Spleen (tissue), 13 donors: ENCODE measurements at places on chromosomes 11 and 22. TPM values are rescaled to one million over a fixed set of nuclear protein-coding genes. Genes with fewer than 3 reads are reported as not detected.
A peak's percentile ranks its signal among the peaks of the same experiment; 100 is the strongest.

The MS4A4A gene
- 85.5 TPM for total RNA-seq

GRCh38 chr22:38783095-38783615 is 10.8 kb downstream of the DNAL4 start:
- no peaks in the 10 kb centered on the region for H3K36me3 ChIP-seq
- H3K27me3 ChIP-seq: no peaks in the 10 kb centered on the region
- DNase-seq: no peak
- H3K4me1 ChIP-seq: peaks cover 17% of the 10 kb centered on the region
- H3K27ac ChIP-seq: no peak overlapping the region
- no peak overlapping the region for H3K4me3 ChIP-seq

DNA sequence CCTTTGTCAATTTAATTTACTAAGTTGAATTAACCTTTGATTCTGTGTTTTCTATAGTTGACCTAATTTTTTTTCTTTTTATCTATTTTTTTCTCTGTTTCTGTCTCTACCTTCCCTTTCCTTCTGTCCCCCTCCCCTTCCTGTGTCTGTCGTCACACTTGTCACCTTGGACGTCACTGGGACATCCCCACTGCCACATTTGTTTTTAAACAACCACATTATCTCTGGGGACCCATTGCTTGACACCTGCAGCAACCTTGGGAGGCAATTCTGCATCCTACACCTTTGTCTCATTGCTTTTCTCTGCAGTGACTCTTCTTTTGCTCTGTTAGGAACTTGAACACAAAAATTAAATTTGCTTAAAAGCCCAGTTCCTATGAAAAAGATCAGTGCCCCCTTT is 51.8 kb upstream of the TTC12 start:
- H3K36me3 ChIP-seq: no peaks in the 10 kb centered on the region
- H3K4me3 ChIP-seq: no peak overlapping the region
- no peak overlapping the region for H3K27ac ChIP-seq
- no peaks in the 10 kb centered on the region for H3K4me1 ChIP-seq
- no peaks in the 10 kb centered on the region for H3K27me3 ChIP-seq

- H3K36me3 ChIP-seq: no peaks in the 10 kb centered on the region
- H3K27ac ChIP-seq: no peak overlapping the region
- no peaks in the 10 kb centered on the region for H3K27me3 ChIP-seq
These were observed 649.1 kb upstream of the B3GAT1 start for GRCh38 chr11:135061166-135061565.

GRCh38 chr11:102064316-102064715 is 17.1 kb downstream of the CFAP300 start:
- no peak for DNase-seq
- H3K27ac ChIP-seq: no peak overlapping the region
- H3K36me3 ChIP-seq: no peaks in the 10 kb centered on the region
- no peaks in the 10 kb centered on the region for H3K4me1 ChIP-seq

DNA sequence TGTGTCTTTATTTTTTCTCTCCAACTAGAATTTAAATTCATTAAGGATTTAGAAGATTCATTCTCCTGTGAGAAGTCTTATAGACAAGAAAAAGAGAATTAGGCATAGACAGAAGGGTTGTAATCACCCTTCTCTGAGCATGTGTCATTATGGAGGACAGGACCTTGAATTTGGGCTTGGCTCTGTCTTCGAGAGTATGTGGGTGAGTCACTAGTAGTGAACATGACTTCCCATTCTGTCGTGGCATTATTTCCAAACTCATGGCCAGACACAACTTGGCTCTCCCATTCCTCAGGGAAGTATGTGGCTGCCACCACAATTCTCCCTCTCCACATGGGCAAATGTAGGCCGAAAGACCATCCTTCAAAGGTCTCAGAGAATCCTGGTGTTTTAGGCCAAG is 14.3 kb upstream of the ANKK1 start:
- H3K36me3 ChIP-seq: peaks cover 49% of the 10 kb centered on the region
- H3K4me3 ChIP-seq: no peak overlapping the region
- no peak for DNase-seq
- H3K4me1 ChIP-seq: no peaks in the 10 kb centered on the region

DNA sequence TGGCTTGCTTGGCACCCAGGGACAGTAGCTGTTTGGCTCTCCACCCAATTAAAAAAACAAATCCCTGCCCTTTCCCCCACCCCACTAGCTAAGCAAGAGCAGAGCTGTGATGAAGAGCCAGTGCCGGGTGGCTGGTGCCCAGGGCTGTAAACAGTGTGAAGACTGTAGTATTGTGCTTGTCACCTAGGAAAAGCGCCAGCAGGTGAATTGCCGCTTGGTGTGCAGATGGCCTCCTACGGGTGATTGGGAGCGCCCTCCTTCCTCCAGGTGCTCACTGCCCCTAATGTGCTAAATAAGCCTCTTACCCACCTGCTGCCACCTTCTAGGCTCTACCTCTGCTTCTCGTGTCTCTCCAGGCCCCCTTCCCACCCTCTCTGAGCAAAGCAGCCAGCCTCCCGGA is 18.4 kb upstream of the RAPSN start:
- peak overlapping the region; percentile 33 for H3K27ac ChIP-seq
- peaks cover 63% of the 10 kb centered on the region for H3K36me3 ChIP-seq
- peak; percentile 70 for DNase-seq

The MYOD1 gene
- total RNA-seq: not detected

GRCh38 chr11:71235719-71236118 is 16.7 kb downstream of the SHANK2 start:
- no peaks in the 10 kb centered on the region for H3K27me3 ChIP-seq
- no peak overlapping the region for H3K27ac ChIP-seq
- H3K4me1 ChIP-seq: no peaks in the 10 kb centered on the region

GRCh38 chr22:45318558-45319323 is 9.0 kb downstream of the FAM118A start:
- peaks cover 9% of the 10 kb centered on the region for H3K4me1 ChIP-seq
- H3K36me3 ChIP-seq: peaks cover 13% of the 10 kb centered on the region

The CALCB gene
- total RNA-seq: 0.59 TPM

The INS gene
- total RNA-seq: not detected

The RPLP2 gene
- total RNA-seq: 514 TPM

The TUB gene
- 2.2 TPM for total RNA-seq

The BIRC3 gene
- total RNA-seq: 73.9 TPM

The OR10D3 gene
- total RNA-seq: not detected

DNA sequence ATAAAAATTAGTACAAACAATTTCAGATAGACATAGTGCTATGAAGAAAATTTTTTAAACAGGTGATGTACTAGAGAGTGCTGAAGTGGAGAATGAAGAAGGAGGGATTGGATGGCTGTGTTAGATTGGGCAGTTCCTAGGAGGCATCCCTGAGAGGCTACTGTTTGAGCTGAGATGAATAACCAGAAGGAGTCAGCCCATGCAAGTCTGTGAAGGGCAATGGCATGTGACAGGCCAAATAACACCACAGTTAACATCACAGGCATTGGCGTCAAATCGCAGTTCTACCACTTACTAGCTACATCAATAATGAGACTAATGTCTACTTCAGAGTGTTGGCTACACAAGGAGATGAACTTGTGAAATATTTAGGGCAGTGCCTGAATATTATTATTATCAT is 35.4 kb downstream of the HORMAD2 start:
- no peak overlapping the region for H3K27ac ChIP-seq
- no peaks in the 10 kb centered on the region for H3K36me3 ChIP-seq
- no peaks in the 10 kb centered on the region for H3K4me1 ChIP-seq
- no peak overlapping the region for H3K4me3 ChIP-seq
- no peaks in the 10 kb centered on the region for H3K27me3 ChIP-seq
- no peak for DNase-seq

The OR5P2 gene
- not detected for total RNA-seq

DNA sequence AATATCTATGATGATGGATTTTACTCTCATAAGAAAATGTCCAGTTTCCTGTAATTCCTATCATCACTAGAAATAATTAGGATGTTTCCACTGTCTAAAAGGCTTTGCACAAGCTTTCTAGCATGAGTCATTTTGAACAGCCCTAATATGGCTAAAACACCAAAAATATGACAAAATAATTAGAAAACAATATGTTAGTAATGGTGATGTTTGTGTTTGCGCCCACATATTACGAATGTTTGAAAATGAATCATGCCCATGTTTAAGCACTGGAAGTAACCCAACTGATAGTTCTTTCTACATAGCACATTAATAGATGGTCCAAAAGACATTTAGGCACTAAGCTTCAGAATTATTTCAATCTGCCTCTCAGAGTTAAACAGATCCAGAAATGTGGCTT is 96.0 kb downstream of the TRPC6 start:
- H3K36me3 ChIP-seq: no peaks in the 10 kb centered on the region
- H3K4me3 ChIP-seq: no peak overlapping the region
- H3K27me3 ChIP-seq: no peaks in the 10 kb centered on the region
- DNase-seq: no peak
- no peaks in the 10 kb centered on the region for H3K4me1 ChIP-seq
- H3K27ac ChIP-seq: no peak overlapping the region

GRCh38 chr11:67146516-67147226 is 27.6 kb downstream of the KDM2A start:
- no peak overlapping the region for H3K27ac ChIP-seq
- H3K27me3 ChIP-seq: no peaks in the 10 kb centered on the region
- H3K4me1 ChIP-seq: peaks cover 19% of the 10 kb centered on the region
- peaks cover 97% of the 10 kb centered on the region for H3K36me3 ChIP-seq

- no peaks in the 10 kb centered on the region for H3K27me3 ChIP-seq
- no peak for DNase-seq
- H3K36me3 ChIP-seq: no peaks in the 10 kb centered on the region
- peaks cover 4% of the 10 kb centered on the region for H3K4me1 ChIP-seq
- peak overlapping the region; percentile 28 for H3K27ac ChIP-seq
These were observed 1375.1 kb upstream of the TENM4 start for GRCh38 chr11:80815752-80816453.

DNA sequence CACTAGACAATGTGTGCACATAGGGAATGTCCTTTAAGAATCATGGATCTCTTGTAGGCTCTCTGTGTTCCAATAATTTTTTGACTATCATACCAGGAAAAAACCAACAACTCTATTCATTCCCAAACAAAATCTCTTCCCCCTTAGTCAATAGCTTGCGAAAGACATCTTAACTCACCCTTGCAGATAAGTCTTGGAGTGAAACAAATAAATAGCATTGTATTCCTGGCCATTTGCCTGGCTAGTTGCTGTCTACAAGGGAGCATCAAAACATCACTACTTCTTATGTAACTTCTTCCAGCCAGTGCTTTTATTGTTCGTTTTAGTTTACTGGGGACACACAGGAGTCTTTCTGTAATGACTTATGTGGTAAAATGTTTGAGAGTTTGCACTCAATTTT is 29.4 kb downstream of the SCN3B start:
- peaks cover 15% of the 10 kb centered on the region for H3K36me3 ChIP-seq
- no peak overlapping the region for H3K27ac ChIP-seq
- H3K4me1 ChIP-seq: no peaks in the 10 kb centered on the region
- no peak overlapping the region for H3K4me3 ChIP-seq
- no peaks in the 10 kb centered on the region for H3K27me3 ChIP-seq
